ENCODE measurements at places on chromosomes 7 and 10.

- no peak for DNase-seq
These were observed 160.0 kb downstream of the PDE1C start for GRCh38 chr7:31910191-31910590.

- DNase-seq, result no peak
These were observed 39.9 kb upstream of the INSYN2A start for GRCh38 chr10:127236266-127236665.

GRCh38 chr7:142808461-142808801 lies 37.7 kb downstream of the PRSS2 start:
- no peak for DNase-seq

- no peak for DNase-seq
These were observed 182.5 kb downstream of the SKAP2 start for GRCh38 chr7:26681819-26682418.

DNA sequence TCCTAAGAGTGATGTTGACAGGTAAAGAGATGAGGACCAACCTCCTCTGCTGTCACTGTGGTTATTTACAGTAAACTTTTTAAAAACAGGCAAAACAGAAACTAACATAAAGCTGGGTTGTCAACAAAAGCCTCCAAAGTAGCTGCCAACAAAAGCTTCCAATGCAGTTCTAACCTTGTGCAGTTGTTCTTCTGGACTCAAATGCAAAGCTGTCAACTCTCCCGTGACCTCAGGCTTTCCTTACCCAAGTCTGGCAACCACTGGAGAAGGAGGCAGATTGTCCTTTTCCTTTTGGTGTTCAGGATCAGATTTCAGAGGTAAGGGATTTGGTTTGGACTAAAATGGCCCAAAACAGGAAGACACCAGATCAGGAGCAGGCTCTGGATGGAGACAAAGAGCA lies 63.1 kb downstream of the DLG5 start:
- DNase-seq, result no peak

DNA sequence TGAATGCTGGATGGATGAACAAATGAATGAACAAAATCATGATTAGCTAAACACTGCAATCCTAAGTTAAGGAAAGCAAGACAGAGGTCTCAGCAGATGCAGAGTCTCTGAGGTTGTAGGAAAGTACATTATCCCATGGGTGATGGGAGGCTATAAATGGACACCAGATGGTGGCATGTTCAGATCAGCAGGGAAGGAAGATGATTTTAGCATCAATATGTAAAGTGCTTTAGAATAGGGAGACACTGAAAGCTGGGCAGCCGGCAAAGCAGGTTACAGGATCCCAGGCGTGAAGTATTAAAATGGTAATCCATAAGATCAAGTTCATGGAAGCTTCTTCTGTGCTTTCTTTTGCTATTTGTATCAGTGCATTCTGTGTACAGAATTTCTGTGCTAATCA lies 7.9 kb upstream of the RAPGEF5 start:
- peak; percentile 21 for DNase-seq

DNA sequence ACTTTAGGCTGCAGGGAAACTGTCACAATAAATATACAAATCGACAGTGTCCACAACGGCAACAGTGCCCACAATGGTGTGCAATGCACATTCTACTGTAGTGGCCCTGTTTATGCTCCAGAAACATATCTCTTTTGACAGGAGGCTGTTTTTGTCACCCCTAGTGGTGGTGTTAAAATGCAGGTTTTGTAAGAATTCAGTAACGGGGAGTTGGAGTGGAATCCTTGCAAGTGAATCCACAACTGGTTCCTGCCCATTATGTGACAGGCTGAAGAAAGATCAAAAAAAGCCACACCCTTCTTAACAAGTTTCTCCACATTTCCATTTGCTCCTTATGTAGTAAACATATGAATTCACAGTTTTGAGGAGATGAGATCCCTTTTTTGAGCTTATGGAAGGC lies 58.5 kb downstream of the BEND7 start:
- no peak for DNase-seq

DNA sequence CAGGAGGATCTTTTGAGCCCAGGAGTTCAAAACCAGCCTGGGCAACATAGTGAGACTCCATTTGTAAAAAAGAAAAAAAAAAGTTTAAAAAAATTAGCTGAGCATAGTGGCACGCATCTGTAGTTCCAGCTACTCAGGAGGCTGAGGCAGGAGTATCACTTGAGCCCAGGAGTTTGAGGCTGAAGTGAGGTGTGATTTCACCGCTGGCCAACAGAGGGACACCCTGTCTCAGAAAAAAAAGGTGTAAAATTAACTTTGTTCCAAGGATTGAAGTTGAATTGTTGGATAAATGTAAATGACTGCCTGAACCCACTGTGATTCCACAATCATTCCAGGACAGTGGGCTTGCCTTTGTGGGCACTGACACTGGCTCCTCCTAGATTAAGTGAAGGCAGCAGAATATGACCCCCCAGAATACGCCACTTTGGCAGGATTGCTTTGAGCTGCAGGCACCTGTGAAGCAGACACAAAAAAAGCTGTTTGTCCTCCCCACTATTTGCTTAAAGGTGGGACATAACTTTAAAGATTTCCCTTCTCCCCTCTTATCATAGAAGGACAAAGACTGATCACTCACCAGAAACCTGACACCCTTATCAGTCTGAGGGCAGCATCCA lies 57.2 kb upstream of the FOXI2 start:
- DNase-seq, result no peak

DNA sequence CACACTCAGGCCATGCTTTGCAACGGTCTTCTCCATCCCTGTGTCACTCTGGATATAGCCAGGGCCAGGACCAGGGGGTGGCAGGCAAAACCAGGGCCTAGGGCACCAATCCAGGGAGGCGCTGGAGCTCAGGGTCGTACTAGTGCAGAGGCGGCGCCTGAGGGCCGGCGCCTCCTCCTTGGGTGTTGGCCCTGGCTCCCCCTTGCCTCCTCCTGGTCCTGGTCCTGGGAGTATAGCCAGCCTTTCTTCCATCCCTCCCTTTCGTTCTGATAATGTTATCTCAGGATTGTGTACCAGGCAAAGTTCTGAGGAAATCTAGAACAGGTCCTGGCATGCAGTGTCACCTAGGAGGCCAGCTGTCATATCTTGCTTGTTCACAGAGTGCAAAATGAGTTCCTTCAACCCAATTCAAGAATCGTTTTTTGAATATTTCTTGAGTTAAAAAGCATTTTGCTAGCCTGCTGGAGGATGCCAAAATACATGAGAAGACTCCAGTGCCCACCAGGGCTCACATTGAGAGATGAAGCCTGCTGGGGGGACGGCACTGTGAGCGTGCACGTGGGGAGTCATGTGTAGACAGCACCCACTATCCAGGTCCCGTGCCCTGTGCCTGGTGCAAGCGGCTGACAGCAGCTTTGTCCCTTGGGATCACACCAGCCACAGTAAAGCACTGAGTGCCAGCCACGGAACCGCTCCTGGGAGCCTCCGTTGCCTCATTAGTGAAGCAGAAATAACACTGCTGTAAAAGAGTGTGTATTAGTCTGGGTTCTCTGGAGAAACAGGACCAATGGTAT lies 106.9 kb upstream of the C7orf33 start:
- no peak for DNase-seq

GRCh38 chr7:65892161-65892560 lies 19.3 kb downstream of the VKORC1L1 start:
- no peak for DNase-seq

- no peak for DNase-seq
These were observed 15.5 kb upstream of the DNAJB12 start for GRCh38 chr10:72370201-72370722.

GRCh38 chr7:136389933-136390332 lies 412.8 kb upstream of the MTPN start:
- no peak for DNase-seq

GRCh38 chr7:100865938-100866728 lies 1.1 kb upstream of the TRIP6 start:
- DNase-seq, result no peak

GRCh38 chr10:116472891-116473290 lies 45.2 kb downstream of the PNLIPRP3 start:
- DNase-seq, result no peak

DNA sequence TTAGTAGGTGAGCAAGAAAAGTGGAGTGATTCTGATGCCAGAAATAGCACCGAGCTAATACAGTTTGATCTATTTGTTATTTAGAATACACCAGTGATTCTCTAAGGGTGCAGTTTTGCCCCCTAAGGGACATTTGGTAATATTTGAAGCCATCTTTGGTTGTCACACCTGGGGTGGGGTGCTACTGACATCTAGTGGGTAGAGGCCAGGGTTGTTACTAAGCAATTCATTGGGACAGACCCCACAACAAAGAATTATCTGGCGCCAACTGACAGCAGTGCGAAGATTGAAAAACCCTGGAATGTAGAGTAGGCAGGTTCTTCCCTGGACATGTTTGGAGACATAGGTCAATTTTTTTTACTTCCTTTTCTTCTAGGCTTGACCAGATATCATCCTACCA lies 14.6 kb downstream of the PALS2 start:
- DNase-seq, result no peak

DNA sequence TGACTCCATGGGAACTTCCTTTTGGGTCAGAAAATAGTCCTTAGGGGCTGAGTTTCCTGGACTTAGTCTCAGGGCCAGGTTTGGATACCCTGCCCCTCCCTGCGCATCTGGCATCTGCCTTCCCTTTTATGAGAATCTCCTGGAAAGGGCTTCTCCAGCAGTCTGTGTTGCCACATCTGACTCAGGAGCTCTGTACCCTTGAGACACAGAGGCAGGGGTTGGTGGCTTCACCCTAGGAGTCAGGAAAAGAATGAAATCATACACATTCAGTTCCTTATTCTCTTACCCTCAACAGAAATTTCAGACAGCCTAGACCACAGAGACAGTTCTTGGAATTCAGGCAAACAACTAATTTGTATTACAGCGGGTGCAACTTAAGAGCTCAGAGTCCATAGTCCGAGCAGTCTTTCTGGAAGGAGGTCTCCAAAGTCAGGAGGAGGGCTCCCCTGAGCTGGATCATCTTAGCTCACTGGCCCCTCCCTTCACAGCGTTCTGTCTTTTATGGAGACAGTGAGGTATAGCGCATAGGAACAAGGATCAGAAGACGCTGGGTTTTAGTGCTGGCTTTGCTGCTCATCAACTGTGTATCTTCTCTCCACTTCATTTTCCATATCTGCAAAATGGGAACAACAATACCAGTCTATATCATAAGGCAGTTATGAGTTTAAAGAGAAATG lies 3.0 kb upstream of the PLAU start:
- DNase-seq, result no peak

DNA sequence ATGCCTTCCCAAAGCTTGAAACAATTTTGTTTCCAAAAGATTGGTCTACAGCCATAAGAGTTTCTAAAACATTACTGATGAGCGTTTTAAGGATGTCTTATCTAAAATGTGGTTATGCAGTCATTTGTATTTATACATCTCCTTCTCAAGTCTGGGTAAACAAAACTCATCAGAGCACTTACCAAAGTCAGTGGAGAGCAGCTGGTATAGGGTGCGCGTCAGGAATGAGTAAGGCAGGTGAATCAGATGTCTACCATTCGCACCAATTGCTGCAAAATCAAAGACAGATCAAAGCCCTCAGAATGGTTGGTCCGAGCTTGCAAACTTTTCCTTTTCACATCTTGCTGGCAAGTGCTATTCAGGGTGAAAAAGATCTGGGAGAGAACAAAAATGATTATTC lies 65.6 kb upstream of the FAM171A1 start:
- DNase-seq, result no peak

GRCh38 chr7:15915686-15916293 lies 229.3 kb upstream of the MEOX2 start:
- DNase-seq, result no peak

DNA sequence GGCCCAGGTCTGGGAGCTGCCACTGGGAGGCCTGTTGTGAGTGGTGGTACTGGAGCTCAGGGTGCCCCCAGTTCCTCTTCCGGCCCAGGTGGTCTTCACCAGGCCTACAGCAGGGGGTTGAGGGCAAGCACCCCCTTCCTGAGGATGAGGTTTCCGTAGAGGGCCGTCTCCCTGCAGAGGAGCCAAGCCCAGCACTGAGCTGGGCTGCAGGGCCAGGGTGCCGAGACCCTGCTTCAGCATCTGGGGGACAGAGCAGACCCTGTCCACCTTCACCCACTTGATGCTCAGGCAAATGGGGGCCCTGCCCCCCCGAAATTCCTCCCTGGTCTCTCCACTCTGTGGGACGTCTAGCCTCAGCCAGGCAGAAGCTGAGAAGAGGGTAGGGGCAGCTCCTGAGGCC lies 2.6 kb downstream of the FUOM start:
- DNase-seq, result no peak

GRCh38 chr10:116300542-116300941 lies 23.7 kb upstream of the CCDC172 start:
- no peak for DNase-seq

DNA sequence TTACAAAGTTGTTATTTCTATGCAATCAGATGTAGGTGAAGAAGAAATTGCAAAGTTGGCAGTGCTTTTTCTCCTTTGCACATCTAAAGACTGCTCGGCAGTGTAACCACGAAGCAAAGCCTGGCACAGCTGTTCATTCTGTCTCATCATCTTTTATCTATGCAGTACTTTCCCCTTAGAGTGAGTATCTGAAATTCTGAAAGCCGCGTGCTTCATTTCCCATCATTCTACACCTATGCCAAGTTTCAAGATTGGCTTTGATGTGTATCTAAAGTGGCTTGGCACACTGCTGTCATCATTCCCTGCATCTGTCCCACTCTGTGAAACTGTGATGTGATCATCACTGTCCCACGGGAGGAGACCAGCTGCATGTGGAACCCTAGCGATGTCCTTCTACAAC lies 15.2 kb downstream of the SOSTDC1 start:
- no peak for DNase-seq

DNA sequence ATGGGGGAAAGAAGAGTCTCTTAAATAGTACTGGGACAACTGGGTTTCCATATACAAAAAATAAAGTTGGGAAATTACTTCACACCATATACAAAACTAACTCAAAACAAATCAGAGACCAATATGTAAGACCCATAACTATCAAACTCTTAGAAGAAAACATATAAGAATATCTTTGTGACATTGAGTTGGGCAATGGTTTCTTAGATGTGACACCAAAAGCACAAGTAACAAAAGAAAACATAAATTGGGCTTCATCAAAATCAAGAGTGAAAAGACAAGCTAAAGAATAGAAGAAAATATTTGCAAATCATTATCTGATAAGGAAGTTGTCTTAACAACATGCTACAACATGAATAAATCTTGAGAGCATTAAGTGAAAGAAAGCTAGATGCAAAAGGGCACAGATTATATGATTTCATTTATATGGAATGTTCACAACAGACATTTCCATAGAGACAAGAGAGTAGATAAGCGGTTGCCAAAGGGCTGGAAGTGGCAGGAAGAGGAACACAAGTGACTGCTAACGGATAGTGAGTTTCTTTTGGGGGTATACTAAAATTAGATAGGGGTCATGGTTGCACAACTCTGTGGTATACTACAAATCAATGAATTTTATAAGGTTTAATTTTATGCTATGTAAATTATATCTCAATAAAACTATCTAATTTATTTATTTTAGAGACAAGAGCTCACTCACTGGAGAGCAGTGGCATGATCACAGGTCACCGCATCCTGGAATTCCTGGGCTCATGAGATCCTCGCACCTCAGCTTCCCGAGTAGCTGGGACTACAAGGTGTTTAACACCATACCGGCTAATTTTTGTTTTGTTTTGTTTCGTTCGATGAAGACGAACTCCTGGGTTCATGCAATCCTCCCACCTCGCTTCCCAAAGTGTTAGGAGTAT lies 35.4 kb downstream of the JMJD1C start:
- no peak for DNase-seq

- DNase-seq, result no peak
These were observed 82.6 kb upstream of the ASAH2 start for GRCh38 chr10:50333872-50334271.

GRCh38 chr10:45425621-45426563 lies 51.9 kb downstream of the ALOX5 start:
- peak; percentile 53 for DNase-seq

- no peak for DNase-seq
These were observed 165.7 kb upstream of the FZD1 start for GRCh38 chr7:91098566-91098965.
